ENCODE measurements at places on chromosomes 13 and 19. TPM values are rescaled to one million over a fixed set of nuclear protein-coding genes. Genes with fewer than 3 reads are reported as not detected.

RNF17 gene
- not detected for total RNA-seq

TLE6 gene
- 30.3 TPM for total RNA-seq

DNA sequence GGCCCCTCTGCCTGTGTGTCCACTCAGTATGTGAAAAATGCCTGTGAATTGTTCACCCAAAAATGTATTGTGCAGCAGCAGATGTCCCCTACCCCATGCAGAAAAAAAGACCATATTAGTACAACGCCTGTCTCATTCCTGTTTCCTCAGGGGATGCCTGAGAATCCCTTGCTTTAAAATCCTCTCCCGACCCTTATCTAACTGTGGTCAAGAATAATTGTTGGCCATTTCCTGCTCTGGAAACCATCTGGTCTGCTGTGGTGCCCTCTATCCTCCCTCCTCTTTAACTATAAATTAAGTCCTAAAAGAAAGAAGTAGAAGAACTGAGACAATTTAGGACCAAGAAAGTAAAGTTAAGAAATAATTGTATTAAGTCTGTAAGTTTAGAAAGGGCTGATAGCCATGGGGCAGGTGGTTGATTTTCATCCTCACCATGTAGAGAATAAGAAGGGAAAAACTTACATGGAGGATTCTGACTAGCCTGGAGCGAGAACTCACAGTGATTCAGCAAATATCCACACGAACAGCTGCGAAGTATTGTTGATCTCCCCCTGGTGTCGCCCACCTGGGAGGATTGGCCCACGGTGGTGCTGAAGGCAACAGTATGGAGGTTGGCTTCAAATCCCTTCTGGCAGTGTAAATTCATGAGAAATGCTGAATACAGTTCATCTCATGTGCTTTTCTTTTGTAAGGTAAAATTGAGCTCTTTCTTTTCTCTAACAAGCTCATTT, 85.6 kb downstream of the COL4A2 start:
- DNase-seq: peak; percentile 94

DNA sequence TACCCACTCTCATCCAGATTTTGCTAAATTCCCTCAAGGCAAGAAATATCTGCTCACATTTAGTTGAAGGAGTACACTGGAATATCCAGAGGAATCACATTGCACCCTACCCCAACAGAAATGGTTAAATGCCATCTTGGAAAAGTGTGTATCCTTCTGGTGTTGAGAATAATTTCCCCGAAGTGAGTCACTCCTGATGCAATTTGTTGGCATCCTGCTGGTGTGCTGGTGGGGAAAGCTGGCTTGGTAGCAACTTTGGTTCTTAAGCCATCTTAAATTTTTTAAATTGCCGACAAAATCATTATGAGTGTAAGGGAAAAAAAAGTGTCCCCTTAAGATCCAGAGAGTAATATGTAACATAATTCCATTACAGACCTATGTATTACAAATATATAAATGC, 337.3 kb upstream of the DACH1 start:
- DNase-seq: no peak

DNA sequence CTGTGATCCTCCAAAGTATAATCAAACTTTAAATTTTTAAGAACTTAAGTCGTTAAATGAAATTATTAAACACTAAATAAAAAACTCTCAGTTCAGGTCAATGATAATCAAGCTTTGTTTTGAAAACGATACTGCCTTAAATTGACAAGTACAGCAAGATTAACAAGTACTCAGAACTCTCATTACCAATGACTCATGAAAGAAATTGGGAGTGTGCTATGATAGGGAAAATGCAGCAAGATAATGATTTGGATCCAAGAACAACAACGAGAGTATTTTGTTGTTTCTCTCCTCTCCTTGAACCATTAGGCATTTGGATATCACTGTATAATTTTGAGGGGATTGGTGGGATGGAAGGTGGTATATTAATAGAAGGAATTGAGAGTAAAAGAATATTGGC, 10.2 kb downstream of the N4BP2L2 start:
- DNase-seq: no peak

GRCh38 chr19:10408511-10409283, 5.4 kb upstream of the CDC37 start:
- DNase-seq: no peak

GRCh38 chr13:49596221-49596620, 10.9 kb upstream of the RCBTB1 start:
- DNase-seq: no peak

- peak; percentile 77 for DNase-seq
These were observed 24.2 kb upstream of the TTYH1 start for GRCh38 chr19:54390942-54391577.

DNA sequence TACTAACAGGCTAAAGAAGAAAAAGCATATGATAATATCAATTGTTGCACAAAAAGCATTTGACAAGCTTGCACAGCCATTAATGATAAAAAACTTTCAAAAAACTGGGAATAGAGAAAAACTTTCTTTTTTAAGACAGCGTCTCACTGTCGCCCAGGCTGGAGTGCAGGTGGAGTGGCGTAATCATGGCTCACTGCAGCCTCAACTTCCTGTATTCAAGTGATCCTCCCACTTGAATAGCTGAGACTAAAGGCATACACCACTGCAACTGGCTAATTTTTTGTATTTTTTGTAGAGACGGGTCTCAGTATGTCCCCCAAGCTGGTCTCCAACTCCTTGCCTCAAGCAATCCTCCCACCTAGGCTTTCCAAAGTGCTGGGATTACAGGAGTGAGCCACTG, 382.8 kb downstream of the TSHZ3 start:
- no peak for DNase-seq

SLC25A41 gene
- 1.9 TPM for total RNA-seq

GRCh38 chr19:55447421-55448174, 4.5 kb upstream of the SHISA7 start:
- DNase-seq: peak; percentile 38

POSTN gene
- 5.1 TPM for total RNA-seq

ZNF793 gene
- total RNA-seq: 20.3 TPM

- DNase-seq: no peak
These were observed 288.0 kb upstream of the MAB21L1 start for GRCh38 chr13:35764326-35765015.

DNA sequence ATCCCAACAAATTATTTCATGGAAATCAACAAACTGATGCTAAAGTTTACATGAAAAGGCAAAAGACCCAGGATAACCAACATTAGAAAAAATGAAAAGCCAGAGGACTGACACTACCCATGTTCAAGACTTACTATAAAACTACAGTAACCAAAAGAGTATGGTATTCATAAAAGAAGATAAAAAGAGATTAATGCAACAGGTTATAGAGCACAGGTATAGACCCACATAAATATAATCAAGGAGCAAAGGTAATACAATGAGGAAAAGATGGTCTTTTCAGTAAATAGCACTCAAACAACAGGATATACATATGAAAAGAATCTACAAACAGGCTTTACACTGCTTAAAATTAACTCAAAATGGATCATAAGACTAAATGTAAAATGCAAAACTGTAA, 1342.7 kb downstream of the UQCRFS1 start:
- no peak for DNase-seq

TNFRSF19 gene
- 141 TPM for total RNA-seq

- DNase-seq: no peak
These were observed 21.8 kb upstream of the SLC7A10 start for GRCh38 chr19:33247441-33247819.
